Sigmoid colon (tissue), 7 donors: ENCODE measurements at places on chromosomes 16 and 17. TPM values are rescaled to one million over a fixed set of nuclear protein-coding genes. Genes with fewer than 3 reads are reported as not detected.

DNA sequence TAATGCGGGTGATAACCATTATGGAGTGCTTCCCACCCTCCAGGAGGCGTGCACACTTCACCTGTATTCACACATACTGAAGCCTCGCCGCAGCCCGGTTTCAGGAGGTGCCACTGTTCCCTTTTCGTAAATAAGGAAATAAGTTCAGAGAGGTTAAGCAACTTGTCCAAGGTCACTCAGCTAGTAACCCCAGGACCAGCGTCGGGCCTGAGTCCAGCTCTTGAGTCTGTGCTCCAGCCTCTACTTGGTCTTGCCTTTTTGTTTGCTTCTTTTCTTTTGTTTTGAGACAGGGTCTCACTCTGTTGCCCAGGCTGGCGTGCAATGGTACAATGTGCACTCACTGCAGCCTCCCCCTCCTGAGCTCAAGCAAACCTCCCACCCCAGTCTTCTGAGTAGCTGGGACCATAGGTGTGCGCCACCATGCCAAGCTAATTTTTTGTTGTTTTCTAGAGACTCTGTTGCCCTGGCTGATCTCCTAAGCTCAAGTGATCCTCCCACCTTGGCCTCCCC lies 63.5 kb upstream of the CIBAR2 start:
- DNase-seq, result no peak

Gene PIRT
- total RNA-seq, result 3.1 TPM

GRCh38 chr17:57928928-57929327 lies 26.3 kb downstream of the CUEDC1 start:
- DNase-seq, result no peak

DNA sequence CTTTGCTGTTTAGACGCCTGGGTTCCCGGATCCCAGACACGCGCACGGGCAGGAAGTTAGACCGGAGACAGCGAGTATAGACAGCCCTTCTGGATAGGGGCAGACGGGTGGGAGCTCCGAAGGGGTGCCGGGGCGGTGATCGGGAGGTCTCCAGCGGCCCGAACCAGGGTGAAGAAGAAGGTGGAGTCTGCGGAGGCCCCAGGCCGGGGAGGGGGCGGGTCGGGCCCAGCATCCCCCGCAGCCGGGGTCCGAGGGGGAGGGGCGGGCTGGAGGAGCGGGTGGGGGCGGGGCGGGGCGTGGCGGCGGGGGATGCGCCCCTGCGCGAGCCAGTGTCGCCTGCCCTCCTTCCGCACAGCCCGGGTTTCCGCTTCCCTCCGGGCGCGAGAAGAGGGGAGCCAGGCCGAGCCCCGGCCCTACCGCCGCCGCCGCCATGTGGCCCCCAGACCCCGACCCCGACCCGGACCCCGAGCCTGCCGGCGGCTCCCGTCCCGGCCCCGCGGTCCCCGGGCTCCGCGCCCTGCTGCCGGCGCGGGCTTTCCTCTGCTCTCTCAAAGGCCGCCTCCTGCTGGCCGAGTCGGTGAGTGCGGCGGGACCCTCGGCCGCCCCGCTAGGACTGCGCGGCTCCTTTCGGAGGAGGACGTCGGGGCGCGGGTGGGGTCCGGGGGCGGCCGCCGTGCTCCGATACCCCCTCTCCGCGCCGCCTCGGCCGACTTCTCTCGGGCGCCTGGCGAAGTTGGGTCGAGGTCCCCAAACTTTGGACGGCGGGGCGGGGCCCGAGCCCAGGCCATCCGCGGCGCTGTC lies at the start of gene CMTM3:
Gene CMTM3 (plus strand): TSS at position 329 of the 801 bp plus-strand sequence. CDS start 102 bp downstream, at position 431.
- DNase-seq, result peak; percentile 80

- DNase-seq, result peak; percentile 17
Measured at GRCh38 chr16:81836279-81837054, 57.4 kb downstream of the PLCG2 start.

DNA sequence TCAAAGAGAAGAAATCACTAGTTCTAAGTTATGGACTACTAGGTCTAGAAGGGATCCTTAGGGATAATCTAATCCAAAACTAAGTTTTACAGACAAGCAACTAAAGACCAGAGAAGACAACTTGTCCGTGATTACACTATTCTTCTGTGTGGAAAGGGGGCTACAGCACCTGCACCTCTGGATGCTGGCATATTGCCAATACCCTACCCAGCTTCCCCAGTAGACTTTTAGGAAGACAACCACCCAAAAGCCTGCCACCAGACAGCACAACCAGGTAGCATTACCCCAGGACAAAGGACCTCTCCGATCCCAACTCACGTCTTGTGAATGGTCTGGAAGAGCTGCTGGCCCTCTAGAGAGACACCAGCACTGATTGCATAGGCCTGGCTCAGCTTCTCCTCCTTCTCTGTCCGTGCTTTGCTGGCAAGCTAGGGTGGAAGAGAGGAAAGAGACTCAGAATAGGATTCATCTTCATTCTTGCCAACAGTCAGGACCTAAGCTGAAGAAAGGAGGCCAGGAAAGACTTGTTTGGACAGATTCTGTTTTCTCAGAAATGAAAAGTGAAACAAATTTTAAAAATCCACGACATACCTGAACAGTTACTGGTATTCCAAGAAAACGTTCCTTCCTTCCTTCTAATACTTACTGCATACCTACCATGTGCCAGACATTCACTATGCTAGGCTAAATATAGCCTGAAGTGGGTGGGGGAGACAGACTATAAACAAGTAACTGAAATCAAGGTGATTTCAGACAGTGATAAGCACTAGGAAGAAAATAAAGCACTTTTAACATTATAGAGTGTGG lies 25.3 kb upstream of the TMEM101 start:
- no peak for DNase-seq

Gene PRR29
- not detected for total RNA-seq

DNA sequence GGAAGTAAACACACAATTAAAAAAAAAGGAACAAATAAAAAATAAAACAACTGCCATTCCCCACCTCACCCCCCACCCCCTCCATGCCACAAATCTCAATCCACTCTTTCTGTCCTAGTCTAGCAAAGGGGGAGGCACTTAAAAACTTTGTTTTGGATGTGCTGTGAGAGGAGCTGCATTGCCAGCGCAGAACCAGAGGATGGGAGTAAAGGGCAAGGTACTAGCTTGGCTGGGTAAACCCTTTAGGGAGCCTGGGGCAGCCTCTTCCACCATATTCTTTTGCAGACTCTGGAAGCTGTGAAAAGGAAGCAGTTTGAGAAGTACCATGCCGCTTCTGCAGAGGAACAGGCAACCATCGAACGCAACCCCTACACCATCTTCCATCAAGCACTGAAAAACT lies 1.4 kb downstream of the MRPS7 start:
- DNase-seq, result no peak

Gene AHSP
- total RNA-seq, result not detected

Gene CCL13
- 1.7 TPM for total RNA-seq

DNA sequence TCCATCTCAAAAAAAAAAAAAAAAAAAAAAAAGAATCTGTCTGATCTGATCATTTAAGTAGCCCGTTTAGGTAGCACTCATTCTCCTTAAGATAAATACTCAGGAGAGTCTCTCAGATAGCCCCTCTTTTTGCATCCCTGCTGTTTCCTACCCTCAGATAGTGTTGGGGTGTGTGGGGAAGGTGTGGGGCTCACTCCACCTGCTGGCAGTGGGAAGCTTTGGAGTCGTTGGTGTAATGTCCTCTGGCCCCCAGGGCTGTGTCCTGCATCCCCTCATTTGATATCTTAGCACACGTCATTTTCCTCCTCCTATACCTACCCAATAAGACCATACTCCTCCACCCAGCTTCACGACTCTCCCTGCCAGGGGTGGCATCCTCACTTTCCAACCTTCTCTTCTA lies 20.5 kb upstream of the MYH10 start:
- no peak for DNase-seq

Gene UBALD2
- 3.9 TPM for total RNA-seq

Gene PDIA2
- total RNA-seq, result 0.71 TPM

GRCh38 chr16:3112058-3112880 lies at the start of gene ZNF205:
TSS of gene ZNF205 (plus strand) at chr16:3112586. CDS start at chr16:3113431, 845 bp downstream.
- peak; percentile 87 for DNase-seq

GRCh38 chr16:12258861-12259645 lies 282.5 kb downstream of the SNX29 start:
- DNase-seq, result no peak

DNA sequence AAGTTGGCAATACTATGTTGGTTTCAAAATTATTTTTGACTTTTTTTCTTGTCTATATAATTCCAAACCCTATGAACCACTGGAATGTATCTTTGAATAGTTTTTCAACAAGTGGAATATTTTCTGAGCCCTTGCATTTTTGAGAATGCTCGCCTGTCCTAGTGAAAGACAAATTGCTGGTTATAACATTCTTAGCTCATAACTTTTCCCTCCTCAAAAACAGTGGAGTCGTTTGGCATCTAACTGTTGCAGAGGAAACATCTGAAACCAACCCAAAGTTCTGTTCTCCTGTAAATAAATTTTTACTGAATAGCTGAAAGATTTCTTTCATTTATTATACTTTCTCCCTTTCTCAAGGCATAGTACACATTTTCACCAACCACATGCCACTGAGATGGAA lies 11.3 kb upstream of the COX10 start:
- DNase-seq, result no peak

DNA sequence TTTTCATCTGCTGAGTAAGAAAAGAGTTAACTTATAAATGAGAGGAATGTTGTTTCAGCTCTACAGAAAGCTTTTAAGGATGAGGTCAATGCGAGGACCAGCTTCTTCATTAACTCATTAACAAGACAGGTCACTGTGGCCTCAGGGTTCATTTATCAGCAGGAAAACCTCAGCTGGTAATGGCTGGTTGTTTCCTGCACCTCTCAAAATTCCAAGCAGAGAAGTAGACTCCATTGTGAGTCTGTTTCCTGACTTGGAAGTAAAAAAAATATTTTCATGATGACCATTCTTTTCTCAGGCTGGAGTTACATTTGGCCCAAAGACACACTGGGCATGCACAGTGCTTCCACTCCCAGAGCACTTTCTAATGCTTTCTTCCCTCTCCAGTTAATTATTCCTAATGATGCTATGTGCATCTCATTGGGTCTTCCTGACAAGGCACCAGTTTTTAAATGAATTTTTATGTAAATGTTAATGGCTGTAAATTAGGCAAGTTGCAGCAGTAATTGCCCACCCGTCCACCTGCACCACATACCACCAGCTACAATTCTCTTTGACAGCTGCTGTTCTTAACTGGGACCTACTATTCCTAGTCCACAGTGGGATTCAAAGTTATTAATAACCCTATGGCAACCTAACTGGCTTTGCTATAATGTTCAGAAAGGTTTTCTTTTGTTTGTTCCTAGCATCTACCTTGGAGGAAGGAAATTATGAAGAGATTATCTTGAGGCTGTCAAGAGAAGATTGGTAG lies 89.5 kb upstream of the BCAR1 start:
- DNase-seq, result no peak

Gene LITAFD
- not detected for total RNA-seq

Gene CD79B
- total RNA-seq, result 0.81 TPM

- DNase-seq, result no peak
Measured at GRCh38 chr16:65532846-65533245, 411.0 kb upstream of the CDH11 start.

Gene TERB1
- not detected for total RNA-seq

Gene KRTAP1-5
- total RNA-seq, result not detected

GRCh38 chr16:22685459-22685830 lies 128.5 kb upstream of the HS3ST2 start:
- DNase-seq, result peak; percentile 95

DNA sequence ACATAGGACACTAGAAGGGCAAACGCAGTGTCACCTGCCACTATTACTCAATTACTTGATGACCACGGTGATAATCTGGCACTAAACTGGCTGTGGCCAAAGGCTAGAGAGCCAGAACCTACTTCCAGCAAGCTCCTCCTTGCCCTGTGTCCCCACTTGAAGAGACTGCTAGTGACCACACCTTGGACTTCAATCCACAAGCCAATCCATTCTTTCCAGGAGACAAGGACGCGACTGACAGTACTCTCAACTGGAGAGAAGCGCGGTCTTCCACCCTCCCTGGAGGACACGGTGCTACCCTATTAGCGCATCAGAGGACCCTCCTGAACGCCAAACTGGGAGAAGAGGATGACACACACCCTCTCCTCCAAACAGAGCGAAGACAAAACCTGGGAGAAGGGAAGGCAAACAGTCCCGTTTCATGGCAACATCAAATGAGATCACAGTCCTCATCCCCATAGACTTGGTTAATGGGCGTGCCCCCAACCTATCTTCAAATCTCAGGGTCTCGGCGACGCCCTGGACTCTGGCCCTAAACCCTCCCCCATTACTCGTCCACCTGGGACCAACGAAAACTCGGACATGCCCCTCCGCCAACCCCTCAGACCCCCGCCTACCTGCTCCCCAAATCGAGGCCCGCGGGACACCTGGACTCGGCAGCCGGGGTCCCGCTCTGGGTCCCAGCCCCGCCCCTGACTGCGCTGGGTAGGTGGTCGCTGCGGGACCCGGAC lies 508 bp downstream of the FLCN start:
- no peak for DNase-seq

GRCh38 chr17:48629411-48629759 lies 3.2 kb upstream of the HOXB9 start:
- no peak for DNase-seq

Gene TMEM98
- total RNA-seq, result 88.1 TPM

- DNase-seq, result no peak
Measured at GRCh38 chr16:54050459-54051210, 236.0 kb downstream of the IRX3 start.

Gene PSMD7
- total RNA-seq, result 95.6 TPM

DNA sequence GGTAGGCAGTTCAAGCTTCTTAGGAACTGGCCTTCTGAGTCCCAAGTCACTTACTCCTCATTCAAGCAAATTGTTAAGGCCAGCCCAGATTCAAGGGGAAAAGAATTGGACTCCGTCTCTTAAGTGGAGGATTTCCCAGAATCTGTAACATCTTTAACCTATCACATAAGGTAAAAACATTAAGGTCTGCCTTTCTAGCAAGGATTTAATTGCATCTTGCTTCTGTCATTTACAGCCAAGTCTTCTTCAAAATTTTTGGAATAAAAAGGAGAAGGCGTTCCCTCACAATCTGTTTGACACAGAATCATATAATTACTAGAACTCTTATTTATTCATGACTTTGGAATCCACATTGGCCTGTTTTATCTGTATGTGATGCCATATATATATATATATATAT lies 56.5 kb upstream of the ADORA2B start:
- no peak for DNase-seq

GRCh38 chr17:9566067-9566466 lies 9.6 kb downstream of the STX8 start:
- no peak for DNase-seq

GRCh38 chr17:19610311-19610710 lies 38.2 kb upstream of the ALDH3A2 start:
- DNase-seq, result no peak

Gene GRIN2C
- total RNA-seq, result not detected

GRCh38 chr17:50130559-50131305 lies 772 bp upstream of the SAMD14 start:
- DNase-seq, result no peak

Gene CES5A
- total RNA-seq, result not detected
